Thoracic aorta (tissue), 2 donors: ENCODE measurements at places on chromosomes 4 and X.

DNA sequence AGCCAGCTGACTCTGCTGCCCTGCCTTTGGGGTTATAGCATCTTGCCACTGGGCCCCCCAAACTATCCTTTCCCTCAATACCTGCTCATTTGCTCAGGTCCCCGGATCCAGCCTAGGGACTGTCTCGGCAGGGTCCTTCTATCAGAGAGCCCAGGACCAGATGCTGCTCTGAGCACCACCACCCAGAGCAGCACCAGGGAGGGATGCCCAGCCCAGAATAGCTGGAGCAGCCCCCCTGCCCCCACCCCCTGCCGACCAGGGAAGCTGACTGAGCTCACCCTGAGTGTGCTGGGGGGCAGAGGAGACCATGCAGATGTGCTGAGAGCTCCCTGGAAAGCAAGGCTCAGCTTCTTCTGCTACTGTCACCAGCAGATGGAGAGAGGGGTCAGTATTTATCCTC lies 103.6 kb upstream of the IGSF1 start:
- no peak for DNase-seq

DNA sequence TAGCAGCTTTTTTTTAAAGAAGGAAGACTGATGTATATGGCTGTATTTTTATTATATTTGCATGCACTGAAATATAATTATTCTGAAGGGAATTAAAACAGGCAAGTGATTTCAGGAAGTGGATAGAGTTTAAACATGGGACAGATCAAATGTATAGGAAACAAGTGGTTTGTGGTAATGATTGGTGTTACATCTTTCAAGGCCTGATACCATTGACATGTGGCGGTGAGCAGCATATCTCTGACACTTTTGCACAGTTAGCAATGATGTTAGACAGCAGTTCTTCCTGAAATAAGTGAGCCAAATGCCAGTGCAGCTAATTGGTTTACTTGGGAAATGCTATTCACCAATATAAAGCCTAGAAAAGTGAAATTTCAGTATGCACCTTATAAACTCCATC lies 272.1 kb downstream of the RPA4 start:
- no peak for DNase-seq

GRCh38 chrX:9241427-9241826 lies 207.5 kb upstream of the FAM9B start:
- no peak for DNase-seq

DNA sequence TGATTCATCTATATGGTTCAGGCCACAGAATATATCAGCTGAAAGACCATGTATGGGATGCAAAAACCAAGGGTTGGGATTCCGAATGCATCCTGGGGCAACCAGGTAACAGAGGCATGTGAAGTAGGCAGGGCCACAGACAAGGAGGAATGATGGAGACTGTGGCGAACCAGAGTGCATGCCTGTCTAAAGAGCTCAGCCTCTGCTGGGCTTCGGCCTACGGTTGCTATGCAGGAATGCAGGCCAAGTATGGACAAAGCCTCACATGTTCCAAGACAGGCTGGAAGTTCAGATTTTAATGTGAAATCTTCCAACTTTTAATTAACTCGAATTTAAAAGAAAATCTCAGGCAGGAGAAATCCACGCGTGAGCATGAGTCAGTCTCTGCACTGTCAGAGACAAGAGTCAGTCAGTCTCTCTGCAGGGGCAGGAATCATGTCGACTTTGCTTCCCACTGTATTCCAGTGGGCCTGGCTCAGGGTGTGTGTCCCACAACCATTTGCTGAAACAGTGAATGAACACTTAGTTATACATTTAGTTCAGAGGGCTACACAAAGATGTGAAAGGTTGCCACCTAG lies 344.4 kb downstream of the UNC5C start:
- DNase-seq: no peak

- DNase-seq: no peak
These were observed 51.6 kb downstream of the WDFY3 start for GRCh38 chr4:84914686-84915395.

DNA sequence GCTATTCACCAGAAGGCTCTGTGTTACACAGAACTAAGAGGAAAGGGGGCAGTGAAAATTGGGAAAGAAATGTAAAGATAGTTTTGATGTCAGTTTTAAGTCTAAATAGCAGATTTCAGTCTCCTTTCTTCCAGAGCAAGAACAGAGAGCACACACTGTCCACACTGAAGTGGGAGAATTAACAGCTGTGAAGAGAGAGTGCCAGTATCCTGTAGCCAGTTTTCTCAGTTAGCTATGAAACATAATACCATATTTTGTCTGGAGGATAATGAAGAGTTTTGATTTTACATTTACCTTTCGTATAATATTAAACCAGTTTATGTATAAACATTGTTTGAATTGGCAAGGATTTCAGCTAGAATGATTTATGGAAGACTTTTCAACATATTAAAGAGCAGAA lies 35.1 kb downstream of the FBXO8 start:
- DNase-seq: no peak

DNA sequence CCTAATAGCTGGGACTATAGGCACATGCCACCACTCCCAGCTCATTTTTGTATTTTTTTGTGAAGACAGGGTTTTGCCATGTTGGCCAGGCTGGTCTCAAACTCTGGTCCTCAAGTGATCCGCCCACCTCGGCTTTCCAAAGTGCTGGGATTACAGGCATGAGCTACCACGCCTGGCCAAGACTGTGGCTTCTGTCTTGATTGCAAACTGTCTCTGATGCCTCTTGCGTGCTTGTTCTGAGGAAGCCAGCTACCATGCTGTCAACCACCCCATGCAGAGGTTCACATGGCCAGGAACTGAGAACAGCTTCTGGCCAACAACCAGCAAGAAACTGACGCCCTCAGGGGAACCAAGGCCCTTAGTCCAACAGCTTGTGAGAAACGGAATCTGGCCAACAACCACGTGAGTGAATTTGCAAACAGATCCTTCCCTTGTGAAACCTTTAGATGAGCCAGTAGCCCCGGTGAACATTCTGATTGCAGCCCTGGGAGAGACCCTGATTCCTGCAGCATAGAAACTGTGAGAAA lies 71.2 kb downstream of the SUPT20HL2 start:
- DNase-seq: no peak

DNA sequence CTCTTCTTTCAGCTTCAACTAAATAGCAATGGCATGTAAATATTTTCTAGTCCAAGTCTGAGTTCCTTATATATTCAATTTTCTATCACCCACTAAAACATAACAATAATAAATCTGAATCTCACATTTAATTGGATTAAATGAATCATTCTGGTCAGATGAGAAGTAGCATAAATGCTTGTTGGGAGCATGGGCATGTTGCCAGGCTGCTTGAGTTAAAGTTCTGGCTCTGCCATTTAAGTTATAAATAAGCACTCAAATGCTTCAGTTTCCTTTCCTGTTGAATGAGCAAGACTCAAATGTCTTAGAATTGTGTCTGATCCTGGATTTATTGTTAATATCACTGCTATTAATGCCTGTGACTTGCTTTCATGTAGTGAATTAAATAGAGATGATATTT lies 496.3 kb downstream of the STPG2 start:
- DNase-seq: no peak

DNA sequence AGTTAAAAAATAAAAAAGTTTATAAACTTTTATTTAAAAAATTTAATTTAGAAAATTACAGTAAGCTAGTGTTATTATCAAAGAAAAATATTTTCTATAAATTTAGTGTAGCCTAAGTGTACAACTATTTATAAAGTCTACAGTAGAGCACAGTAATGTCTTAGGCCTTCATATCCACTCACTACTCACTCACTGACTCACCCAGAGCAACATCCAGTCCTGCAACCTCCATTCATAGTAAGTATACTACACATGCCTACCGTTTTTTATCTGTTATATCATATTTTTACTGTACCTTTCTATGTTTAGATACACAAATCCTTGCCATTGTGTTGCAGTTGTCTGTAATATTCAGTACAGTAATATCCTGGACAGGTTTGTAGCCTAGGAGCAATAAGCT lies 129.0 kb upstream of the FAM47B start:
- DNase-seq: no peak

GRCh38 chrX:52933976-52934703 lies 24.2 kb downstream of the FAM156A start:
- no peak for DNase-seq

- no peak for DNase-seq
These were observed 8.0 kb upstream of the PALLD start for GRCh38 chr4:168488869-168489274.

DNA sequence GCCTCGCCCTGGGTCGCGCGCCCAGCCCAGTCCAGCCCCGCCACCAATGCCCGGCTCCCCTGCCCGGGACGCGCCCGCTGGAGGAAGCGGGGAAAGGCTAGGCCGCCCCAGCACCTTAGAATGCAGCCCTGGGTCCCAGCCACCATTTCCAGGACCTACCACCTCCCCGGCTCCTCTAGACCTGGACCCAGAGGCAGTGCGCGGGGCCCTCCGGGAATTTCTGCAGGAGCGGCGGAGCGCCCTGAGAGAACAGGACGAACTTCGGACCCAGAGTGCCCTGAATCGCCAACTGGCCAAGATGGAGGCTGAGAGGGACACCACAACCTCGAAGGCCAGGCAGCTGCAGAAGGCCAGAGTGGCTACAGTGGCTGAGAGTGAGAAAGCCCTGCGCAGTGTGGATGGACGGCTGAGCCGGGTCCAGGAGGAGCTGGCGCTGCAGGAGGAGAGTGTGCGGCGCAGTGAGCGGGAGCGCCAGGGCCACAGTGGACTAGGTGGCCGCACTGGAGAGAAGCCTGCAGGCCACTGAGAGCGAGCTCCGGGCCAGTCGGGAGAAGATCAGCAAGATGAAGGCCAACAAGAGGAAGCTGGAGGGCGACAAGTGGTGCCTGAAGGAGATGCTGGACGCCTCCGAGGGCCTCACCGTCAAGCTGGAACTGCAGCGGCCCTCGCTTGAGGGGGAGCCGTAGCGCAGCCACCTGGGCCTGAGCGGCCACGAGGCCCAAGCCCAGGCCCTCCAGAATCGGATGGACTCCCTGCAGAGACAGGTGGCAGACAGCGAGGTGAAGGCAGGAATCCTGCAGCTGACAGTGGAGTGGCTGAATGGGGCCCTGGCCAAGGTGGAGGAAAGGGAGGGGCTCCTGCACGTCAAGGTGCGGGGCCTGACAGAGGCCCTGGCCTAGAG lies 15.5 kb downstream of the SMIM10L2A start:
- no peak for DNase-seq

GRCh38 chrX:138718941-138719340 lies 7.4 kb upstream of the FGF13 start:
- DNase-seq: no peak

GRCh38 chrX:11759172-11759460 lies 1.1 kb downstream of the MSL3 start:
- DNase-seq: no peak

DNA sequence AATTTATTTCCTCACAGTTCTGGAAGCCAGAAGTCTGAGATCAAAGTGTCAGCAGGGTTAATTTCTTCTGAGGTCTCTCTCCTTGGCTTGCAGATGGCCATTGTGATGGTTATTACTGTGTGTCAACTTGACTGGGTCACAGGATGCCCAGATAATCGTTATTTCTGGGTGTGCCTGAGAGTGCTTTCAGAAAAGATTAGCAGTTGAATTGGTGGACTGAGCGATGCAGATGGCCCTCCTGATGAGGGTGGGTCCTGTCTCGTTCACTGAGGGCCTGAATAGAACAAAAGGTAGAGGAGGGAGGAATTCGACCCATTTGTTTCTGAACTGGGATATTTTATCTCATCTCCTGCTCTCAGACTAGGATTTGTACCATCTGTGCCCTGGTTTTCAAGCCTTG lies 15.7 kb downstream of the SMIM43 start:
- DNase-seq: no peak

GRCh38 chr4:8917868-8918783 lies 46.5 kb upstream of the HMX1 start:
- no peak for DNase-seq

GRCh38 chrX:84188320-84188834 lies 378 bp upstream of the RPS6KA6 start:
- no peak for DNase-seq
